AG08396 (cell line): ENCODE measurements at places on chromosomes 16 and 17.

- no peak for DNase-seq
Observed at GRCh38 chr16:53142823-53143568, 88.2 kb downstream of the CHD9 start.

GRCh38 chr16:78227855-78228254, 128.4 kb downstream of the WWOX start:
- DNase-seq, result no peak

- DNase-seq, result no peak
Observed at GRCh38 chr16:61435346-61435745, 600.9 kb downstream of the CDH8 start.

GRCh38 chr16:57916735-57917438, 54.0 kb downstream of the CNGB1 start:
- DNase-seq, result no peak

DNA sequence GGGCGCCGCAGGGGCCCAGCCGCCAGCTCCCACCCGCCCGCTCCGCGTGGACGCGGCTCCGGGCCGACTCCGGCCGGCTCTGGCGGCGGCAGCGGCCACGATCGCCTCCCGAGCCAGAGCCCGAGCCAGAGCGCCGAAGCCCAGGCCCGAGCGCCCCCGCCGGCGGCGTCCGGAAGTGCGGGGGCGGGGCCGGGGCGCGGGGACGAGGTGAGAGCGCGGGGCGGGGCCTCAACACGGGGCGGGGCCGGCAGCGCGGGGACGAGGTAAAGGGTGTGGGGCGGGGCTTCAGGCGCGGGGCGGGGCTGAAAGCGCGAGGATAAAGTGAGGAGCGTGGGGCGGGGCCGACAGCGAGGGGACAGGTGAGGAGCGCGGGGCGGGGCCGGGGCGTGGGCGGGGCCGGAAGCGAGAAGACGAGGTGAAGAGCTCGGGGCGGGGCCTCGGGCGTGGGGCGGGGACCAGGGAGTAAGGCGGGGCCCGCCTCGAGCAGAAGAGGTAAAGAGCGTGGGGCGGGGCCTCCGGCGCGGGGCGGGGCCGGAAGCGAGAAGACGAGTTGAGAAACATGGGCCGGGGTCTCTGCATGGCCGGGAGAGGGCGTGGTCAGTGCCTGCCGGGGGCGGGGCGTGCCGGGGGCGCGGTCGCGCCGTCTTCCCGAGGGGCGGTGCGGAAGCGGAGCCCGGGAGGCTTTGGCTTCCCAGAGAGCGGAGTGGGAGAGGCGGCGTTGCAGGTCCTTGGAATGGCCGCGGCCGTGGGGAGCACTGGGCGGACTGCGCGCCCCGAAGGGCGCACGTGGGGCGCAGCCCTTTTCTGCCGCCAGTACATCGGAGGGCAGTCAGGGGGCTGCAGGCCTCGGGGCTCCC, at the start of gene AXIN1:
AXIN1 (minus strand) TSS at position 177 of the 857 bp plus-strand sequence. CDS start 5,698 bp downstream, outside the sequence.
- DNase-seq, result peak; percentile 95

DNA sequence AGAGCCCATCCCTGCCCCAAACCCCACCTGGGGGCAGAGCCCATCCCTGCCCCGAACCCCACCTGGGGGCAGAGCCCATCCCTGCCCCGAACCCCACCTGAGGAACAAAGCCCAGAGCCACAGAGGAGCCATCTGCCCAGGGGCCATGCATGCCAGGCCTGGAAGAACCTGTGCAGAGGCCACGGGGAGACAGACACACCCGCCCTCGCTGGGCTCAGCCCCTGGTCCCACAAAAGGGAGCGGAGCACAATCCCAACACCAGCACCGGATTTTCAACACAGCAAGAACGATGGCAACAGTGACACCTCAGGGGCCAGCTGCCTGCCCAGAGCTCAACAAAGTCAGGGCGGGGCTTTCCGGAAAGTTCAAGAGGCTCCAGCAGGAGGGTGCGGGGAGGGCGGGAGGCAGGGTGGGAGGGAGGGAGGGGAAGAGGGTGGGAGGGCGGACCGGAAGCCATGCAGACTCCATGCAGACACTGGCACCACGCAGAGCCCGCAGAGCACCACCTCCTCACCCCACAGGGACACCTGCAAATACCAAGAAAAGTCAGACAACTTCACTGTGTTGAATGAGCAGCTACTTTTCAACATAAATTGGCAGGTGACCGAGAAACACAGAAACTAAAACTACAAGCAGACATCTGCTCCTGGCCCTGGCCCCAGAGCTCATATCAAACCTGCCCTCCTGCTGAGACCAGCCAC, 27.9 kb upstream of the C16orf95 start:
- DNase-seq, result no peak

- no peak for DNase-seq
Observed at GRCh38 chr17:77746896-77747554, 211.5 kb upstream of the TNRC6C start.

GRCh38 chr17:30961209-30962188, 9.3 kb upstream of the RNF135 start:
- no peak for DNase-seq

- peak; percentile 50 for DNase-seq
Observed at GRCh38 chr16:75653922-75654321, 6.3 kb downstream of the TERF2IP start.

- no peak for DNase-seq
Observed at GRCh38 chr16:85124636-85125346, 12.5 kb upstream of the CIBAR2 start.

- no peak for DNase-seq
Observed at GRCh38 chr17:11308531-11308930, 67.5 kb downstream of the SHISA6 start.

DNA sequence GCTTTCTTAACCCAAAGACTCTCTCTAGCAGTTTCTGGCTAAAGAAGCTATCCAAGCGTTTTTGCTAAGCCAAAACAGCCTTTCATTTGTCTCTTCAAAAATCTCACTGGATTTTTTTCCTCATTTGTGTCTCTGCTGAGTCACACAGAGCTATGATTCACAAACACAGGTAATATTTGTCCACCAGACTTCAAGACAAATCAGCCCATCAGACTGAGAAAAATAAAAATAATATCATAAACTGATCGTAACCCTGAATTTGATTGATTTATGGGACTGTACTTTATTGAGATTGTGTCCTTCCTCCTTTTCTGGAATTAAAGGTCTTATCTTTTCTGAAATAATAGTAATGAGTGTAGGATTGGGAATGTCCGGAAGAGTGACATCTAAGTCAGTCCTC, 25.8 kb downstream of the TRIM16 start:
- no peak for DNase-seq

DNA sequence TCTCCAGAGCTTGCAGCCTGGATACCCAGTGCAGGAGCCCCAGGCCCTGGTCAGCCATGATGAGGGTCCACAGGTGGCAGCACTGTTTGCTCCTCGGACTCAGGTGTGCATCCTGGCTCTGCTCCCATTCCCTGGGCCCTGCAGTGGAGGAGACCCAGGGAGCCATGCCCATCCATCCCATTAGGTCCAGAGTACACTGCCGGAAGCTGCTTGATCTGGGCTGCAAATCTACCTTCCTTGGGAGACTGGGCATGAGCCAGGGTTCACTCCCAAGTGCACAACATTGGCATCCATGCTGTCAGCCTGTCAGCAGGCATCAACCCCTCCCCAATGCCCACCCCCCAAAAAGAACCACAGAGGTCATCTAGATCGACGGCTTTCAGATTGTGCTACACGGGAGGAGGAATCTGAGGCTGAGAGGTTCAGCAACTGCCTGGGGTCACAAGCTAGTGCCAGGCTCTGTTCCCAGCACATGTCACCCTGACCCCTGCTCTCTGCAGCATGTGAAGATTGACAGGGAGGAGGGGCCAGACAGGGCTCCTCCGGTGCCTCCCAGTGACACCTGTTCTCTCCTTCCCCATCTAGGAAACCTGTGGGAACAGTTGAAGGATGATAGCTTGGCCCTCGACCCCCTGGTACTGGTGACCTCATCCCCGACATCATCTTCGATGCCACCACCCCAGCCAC, 15.7 kb downstream of the UNC119 start:
- no peak for DNase-seq

DNA sequence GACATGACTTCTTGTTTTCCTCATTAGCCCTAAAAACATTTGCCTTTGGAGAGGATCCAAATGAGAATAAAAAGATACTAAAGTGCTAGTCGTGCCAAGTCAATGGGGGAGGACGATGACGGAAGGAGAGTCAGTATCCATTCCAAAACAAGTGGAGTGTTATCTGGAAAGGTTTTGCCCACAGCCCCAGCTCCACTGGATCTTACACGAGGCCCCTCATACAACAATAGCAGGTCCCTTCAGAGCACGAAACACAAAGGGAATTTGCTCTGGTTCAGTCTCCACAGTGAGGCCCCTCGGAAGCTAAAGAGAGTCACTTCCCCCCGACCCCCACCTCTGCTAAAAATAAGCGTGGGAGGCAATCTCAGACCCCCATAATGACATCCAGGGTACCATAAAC, 496.9 kb upstream of the ZFHX3 start:
- no peak for DNase-seq

DNA sequence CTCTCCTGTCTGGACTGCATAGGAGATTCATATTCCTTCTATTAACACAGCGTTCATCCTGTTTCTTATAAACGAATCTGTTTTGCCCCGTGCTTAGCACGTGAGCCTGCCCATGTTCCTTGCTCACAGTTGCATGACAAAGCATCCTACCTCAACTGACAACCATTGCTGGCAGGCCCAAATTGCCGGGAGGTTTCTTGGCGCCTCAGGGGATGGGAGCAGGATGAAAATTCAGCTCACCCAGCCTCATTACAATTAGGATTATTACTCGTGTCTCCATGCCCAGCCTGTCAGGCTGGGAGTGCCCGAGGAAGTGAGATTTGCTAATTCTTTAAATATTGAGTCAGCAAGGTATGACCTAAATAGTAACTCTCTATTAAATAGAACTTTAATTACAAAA, 36.7 kb upstream of the HELZ start:
- no peak for DNase-seq

GRCh38 chr17:83088909-83089308, 9.5 kb downstream of the METRNL start:
- no peak for DNase-seq

DNA sequence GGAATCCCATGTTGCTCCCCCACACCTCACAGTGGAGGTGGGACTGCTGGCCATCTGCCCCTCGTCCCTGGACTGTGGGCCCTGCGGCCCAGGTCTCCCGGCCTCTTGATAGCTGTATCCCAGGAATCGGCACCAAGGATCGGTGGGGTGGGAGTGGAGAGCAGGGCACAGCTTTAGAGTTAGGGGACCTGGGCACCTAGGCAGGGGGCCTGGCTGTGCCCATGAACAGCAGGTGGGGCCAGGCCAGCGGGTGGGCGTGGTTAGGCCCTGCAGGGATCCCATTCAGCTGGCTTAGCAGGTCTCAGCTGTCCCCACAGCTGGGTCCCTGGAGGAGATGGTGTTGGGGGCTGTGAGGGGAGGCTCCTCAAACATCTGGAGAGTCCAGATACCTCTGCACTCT, 49.2 kb downstream of the SREBF1 start:
- DNase-seq, result no peak

DNA sequence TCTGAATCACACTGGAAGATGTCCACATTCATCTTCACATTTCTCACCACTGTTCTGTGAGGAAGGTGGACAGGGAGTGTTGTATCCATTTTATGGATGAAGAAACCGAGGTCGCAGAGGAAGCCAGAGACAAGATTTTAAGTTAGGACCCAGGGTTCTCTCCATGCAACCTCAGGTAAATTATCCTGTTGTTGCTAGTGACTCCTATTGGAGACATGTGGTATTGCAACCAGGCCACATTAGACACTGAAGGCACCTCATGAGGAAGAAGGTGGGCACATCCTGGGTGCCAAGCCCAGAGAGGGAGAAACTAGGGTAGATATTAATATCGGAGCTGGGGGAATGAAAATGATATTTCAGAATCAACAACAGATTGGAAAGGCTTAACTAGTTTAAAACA, 8.5 kb upstream of the WNT9B start:
- DNase-seq, result no peak

DNA sequence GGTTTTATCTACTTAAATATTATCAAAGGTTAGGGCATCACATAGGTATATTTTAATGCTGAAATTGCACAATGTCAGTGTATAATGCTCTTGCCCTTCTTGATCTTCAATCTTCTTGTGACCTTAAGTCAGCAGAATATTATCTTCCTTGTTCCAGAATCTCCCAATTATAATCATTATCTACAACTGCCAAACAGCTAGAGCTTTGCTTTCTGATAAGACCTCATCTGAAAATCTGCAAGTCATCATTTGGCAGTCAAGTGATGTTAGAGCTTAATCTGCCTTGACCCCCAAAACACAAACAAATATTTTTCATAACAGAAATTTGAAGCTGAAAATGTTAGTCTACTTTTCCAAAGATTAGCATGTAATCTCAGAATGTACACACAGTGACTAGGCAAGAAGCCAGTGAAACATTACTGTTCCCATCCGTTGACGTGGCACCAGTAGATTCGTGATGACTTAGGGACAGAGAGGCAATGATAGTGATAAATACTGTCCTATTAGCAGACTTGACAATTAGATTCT, 19.8 kb downstream of the REXO5 start:
- DNase-seq, result no peak

- peak; percentile 31 for DNase-seq
Observed at GRCh38 chr17:65074778-65075250, 18.3 kb upstream of the GNA13 start.

- DNase-seq, result peak; percentile 87
Observed at GRCh38 chr17:31533546-31534155, 142.2 kb downstream of the RAB11FIP4 start.

DNA sequence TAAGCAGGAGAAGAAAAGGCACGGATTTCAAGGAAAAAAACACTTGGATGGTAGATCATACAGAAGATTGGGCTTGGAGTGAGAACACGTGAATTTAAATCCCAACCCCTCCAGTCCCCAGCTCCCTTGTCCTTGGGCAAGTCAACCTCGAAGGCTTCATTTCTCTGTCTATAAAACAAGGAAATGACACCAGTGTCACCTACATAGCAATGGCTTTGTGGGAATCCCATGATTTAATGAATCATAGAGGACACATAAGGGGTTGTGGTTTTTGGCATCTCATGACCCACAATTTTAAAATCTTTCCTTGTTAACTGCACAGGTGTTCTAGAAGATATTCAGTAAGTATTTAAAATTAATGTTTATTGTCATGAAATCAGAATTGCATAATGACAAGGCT, 8.2 kb upstream of the CCL2 start:
- DNase-seq, result no peak

GRCh38 chr16:67207249-67208091, 8.5 kb downstream of the ELMO3 start:
- DNase-seq, result peak; percentile 81

GRCh38 chr16:79985606-79986005, 385.1 kb upstream of the MAF start:
- DNase-seq, result no peak

- no peak for DNase-seq
Observed at GRCh38 chr17:78889531-78889930, 13.5 kb downstream of the CEP295NL start.

DNA sequence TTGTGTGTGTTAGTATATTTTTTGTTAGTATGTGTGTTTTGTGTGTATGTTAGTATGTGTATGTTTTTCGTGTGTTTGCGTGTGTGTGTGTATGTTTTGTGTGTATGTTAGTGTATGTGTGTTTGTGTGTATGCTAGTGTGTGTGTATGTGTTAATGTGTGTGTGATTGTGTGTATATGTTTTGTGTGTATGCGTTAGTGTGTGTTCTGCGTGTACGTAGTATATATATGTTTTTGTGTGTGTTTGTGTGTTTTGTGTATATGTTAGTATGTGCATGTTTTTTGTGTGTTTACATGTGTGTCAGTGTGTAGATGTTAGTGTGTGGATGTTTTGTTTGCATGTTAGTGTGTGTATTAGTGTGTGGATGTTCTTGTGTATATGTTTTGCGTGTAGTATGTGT, 29.6 kb downstream of the RBFOX1 start:
- DNase-seq, result no peak

GRCh38 chr16:25143928-25144327, 32.4 kb downstream of the LCMT1 start:
- no peak for DNase-seq

- no peak for DNase-seq
Observed at GRCh38 chr16:56675685-56676210, 6.1 kb downstream of the MT1H start.
